Smooth muscle cell of the brain vasculature (primary cell): ENCODE measurements at places on chromosomes 2 and 18.

DNA sequence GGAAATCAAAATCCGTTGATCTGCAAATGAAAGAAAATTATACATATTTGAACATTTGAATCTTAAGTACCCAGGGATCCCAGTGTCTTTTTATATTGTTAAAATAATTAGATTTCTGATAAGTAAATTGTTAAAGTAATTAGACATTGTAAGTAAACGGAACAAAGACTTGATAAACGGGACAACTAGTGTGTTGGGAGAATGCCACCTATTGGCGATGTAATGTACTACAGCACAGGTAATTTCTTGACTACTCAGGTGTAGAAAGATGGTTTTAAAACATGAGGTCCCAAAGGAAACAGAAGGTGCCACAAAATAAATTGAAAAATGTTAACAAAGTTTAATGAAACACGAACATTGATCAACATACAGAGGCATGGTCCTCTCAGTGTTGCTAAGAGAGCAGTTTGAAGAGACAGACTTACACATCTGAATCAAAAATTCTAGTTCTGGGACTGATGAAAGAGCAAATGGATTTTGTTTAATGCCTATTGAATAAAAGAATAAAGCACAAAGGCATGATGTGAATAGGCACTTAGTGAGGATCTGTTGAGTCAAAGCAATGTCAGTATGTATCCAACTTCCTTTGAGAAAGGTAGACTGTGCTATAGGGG lies 103.4 kb upstream of the RASGRP3 start:
- DNase-seq, result peak; percentile 23

- no peak for DNase-seq
These were observed 678 bp upstream of the OTX1 start for GRCh38 chr2:63049970-63050333.

GRCh38 chr18:199214-199613 lies 40.9 kb downstream of the USP14 start:
- DNase-seq, result no peak

DNA sequence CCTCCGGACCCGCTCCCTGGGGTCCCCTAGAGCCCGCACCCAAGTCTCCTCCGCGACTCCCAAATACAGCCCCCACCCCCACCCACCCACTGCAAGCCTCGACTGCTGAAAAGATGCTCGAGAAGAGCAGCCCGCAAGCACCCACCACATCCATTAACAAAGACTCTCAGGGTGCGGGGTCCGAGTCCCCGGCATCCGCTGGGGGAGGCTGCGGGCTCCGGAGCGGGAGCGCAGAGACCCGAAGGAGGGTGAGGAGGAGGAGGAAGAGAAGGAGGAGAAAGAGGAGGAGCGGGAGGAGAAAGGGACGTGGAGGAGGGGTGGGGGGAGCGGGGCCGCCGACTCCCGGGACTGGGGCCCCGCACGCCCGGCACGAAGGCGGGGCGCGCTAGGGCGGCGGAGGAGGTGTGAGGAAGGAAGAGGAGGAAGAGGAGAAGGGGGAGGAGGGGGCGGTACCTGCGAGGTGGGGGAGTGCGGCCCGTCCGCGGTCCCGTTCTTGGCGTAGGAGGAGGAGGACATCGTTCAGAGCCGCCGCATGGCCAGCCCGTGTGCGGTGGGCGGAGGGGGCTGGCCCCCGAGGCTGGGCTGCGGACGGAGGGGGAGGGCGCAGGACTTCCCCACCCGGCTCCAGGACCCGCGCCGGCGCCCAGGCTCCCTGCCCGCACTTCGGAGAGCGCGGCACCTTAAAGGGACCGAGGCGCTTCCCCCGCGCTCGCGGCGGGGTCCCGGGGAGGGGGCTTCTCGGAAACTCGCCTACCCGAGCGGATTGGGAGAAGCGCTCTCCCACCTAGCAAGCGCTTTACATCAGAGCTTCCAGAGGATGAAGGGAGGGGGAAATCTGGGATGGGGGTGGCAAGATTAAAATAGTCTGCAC lies at the start of gene CACNB4:
TSS of gene CACNB4 (minus strand) at position 549 of the 871 bp plus-strand sequence.
- no peak for DNase-seq

DNA sequence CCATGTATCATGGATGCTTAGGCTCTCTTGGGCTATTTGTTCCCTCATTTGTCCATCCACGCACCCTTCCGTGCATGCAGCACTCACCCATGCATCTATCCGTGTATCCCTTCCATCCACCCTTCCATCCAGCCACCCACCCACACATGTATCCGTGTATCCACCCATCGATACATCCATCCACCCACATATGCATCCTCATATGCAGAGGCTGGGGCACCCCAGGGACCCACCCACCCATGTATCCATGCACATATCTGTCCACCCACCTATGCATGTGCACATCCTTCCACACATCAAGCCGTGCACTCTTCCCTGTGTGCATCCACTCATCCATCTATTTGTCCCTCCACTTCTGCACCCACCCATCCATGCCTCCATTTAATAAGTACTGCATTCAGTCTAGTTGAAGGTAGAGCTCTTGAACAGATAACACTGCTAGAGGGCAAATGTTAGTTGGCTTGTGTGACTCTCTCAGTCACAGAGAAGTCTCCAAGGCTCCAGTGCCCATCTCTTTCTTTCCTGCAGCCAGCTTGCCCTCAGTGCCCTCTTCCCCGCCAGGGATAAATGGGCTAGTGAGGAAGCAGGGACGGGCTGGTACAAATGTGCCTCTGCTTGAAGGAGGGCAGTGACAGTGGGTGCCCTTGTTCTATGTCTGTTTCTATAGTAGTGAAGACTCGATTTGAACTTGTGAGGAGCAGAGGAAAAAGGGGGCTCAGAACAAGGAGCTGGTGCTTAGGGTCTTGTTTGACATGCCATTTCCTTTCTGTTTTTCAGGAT lies 61.5 kb downstream of the EMILIN2 start:
- no peak for DNase-seq

GRCh38 chr18:31965316-31965970 lies 22.5 kb upstream of the TRAPPC8 start:
- no peak for DNase-seq

- DNase-seq, result no peak
These were observed 39.1 kb downstream of the HNMT start for GRCh38 chr2:138003411-138003810.

DNA sequence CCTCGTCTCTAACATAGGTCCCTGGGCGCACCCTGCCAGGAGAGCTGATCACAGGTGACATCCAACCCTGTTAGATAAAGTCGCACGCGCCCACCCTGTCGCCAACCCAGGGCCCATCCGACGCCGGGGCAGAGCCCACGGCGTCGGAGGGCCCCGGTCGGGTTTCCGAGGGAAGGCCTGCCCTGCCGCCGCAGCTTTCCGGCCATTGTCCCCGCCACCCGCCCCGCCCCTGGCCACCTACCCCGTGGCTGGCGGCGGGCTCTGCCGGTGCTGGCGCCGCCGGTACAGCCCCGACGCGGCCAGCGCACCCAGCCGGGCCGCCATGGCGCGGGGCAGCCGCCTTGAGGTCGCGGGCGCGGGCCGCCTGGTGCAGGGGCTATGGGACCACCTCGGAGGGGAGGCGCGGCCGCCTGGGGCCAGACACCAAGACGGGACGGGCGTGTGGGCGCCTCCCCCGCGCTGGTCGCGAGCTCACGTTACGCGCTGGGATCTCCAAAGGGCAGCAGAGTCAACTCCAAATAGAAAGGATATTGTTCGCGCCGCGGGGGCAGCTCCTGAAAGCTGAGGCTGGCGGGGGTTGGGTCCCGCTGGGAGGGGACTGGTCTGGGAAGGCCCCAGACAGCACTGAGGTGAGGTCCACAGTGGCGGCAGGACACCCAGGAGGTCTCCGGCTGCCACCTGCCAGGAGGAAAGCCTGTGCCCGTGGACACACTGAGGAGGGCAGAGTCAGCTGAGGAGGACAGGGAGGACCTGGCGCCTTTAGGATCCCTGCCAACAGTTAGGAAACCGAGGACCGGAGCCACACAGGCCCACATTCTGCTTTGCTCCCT lies 11.1 kb downstream of the LIMS2 start:
- no peak for DNase-seq

GRCh38 chr2:7154656-7155055 lies 237.4 kb downstream of the RNF144A start:
- DNase-seq, result no peak

- no peak for DNase-seq
These were observed 615.8 kb upstream of the SYT4 start for GRCh38 chr18:43893001-43893637.

DNA sequence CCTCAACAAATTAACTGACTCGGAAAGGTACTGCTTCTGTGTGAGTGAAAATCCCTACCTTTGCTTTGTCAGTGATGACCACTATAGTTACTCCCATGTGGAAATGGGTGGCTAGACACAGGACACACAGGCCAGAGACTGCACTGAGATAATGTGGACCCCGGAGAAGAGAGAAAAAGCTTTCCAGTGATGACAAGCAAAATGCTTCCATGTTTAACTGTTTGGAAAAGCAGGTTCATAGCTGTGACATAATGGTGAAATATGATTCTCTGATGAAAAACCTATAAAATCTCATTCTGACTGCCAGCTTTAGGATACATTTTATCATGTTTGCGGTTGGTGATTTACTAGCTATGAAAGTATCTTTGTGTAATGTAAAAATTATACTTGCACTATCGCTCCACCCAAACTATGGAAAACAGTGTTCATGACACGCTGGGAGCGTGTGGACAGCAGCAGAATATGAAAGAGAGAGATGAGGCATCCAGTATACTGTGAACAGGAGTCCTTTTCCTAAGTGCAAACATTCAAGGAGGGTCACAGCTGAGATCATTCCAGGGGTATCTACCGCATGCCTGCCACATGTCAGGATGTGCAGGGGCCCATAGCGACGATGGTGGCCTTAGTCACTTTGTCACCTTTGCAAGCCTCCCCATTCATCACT lies 782.7 kb upstream of the SOX11 start:
- no peak for DNase-seq

- DNase-seq, result no peak
These were observed 83.9 kb upstream of the LRPPRC start for GRCh38 chr2:44079686-44080085.

DNA sequence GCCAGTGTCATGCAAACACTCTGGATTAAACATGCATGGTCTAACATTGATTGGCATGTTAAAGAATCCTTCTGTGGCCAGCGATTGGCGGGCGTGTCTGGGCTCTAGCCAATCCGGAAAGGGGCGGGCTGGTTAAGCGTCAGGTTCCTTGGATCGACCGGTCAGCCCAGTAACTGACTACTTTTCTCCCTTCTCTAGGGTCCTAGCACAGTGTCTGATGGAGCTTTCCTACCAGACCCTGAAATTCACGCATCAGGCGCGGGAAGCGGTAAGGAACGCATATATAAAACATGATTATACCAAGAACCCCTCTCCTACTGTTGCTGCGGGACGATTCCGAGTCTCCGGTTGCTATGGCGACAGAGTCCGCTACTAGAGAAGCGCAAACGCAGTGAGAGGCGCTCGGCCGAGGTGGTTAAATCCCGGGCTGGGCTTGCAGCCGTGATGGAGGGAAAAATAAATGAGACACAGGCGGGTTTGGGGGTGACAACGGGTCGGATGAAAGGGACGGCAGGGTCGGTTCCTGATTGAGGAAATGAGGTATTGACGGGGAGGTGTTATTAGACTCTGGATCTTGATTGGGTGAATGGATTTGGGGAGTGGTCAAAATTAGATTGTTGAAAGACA lies 29.4 kb downstream of the KATNAL2 start:
- no peak for DNase-seq

DNA sequence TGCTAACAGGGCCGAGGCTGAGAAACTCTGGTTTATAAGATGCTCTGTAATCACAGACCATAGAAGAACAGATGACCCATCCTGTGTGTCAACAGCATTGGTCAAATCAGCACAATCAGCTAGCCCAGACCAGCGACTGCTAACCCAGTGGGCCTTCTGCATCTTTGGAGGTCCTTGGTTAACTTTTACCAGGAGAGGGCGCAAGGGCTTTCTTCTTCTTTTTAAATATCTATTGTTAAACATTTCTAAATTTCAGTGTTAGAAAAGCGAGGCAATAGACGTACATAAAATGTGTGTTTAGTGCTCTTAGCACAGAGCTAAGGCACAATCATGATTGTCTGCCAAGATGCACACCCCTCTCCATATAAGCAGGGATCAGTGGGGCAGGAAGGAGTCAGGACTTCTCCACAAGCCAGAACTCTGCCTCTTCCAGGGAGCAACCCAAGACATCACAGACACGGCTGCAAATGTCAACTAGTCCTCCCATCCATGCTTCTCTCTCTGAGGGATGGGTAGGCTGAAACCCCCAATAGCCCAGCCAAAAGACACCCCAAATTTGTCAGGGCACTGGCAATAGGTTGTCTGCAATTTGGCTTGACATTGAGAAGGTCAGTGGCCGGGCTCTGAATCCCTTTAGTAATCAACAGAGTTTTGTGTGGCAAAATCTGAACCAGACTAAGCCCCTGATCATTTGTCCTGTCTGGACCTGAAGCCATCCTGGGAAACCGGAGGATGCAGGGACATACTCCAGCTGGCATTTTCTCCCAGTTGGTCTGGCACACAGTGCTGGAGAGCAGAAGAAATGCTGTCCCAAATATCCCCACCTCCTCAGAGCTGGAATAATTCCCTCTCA lies 188.2 kb downstream of the BCL2 start:
- peak; percentile 31 for DNase-seq

DNA sequence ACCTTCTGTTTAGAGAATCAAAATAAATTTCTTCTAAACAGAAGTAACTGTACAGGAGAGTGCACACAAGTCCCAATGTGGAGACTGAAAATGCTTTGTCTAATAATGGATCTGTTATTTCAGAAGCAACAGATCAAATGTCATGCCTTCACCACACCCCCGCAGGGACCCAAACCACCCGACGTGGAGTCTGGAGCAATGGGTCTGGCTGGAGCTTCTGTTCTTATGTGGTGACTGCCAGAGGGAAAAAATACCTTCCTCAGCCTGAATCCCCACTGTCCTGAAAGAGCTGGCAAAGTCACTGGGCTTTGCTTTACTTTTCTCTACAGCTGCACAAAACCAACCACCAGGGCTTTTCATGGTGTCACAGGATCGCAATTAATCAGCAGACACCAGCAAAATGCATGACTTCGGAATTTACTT lies 119.0 kb upstream of the ZFP36L2 start:
- no peak for DNase-seq

DNA sequence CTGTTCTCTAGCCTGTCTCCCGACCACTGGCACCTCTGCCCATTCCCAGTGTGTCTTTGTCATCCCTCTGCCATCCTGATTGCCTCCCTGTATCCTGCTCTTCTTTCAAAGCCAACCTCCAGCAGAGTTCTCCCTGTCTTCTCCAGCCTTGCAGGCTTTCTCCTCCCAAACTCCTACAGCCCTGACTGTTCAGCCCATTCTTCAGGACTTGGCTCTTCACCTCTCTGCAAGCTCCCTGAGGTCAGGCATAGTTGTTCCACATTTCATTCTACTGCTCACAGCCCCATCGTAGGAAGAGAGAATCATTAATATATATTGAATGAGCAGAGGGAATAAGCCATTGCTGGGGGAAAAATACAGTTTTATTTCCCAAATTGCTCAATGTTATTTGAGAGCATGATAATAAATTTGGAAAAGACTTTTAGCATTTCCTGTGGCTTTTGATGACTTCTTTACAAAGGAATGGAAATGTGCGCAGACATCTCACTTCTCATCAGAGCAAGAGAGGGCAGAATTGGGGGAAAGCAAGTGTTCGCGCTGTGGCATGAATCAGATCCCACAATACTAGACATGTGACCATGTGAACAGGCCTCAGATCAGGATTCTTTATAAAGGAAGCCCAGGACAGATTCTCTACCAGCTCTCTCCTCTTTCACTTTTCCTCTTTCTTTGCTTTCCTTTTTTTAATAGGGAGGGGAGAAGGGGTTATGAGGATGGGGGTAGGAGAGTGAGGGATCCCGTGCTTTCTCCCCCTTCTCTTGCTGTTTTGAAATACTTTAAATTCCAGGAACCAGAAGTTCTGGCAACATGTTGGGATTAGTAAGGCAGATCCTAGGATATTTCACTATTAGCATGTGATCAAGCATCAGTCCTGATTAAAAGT lies 37.4 kb downstream of the EPAS1 start:
- no peak for DNase-seq
